ENCODE measurements at places on chromosomes 11 and 22. TPM values are rescaled to one million over a fixed set of nuclear protein-coding genes. Genes with fewer than 3 reads are reported as not detected.

Gene HBE1
- total RNA-seq, result not detected

Gene PGA5
- not detected for total RNA-seq

Gene SLC22A12
- not detected for total RNA-seq

Gene MFRP
- total RNA-seq, result not detected

Gene APOL3
- total RNA-seq, result 13.8 TPM

Gene SEC14L3
- total RNA-seq, result not detected

Gene TRPM5
- under 0.01 TPM for total RNA-seq

Gene GALR3
- not detected for total RNA-seq

Gene C11orf21
- total RNA-seq, result 0.29 TPM

Gene GNAZ
- total RNA-seq, result 0.72 TPM

Gene ZFPL1
- 38.6 TPM for total RNA-seq

Gene TYR
- not detected for total RNA-seq

Gene CCDC87
- 1.1 TPM for total RNA-seq

Gene GAL
- not detected for total RNA-seq

Gene C11orf91
- not detected for total RNA-seq

Gene ANKK1
- total RNA-seq, result not detected

Gene TLCD5
- total RNA-seq, result 11.9 TPM

Gene HBG2
- total RNA-seq, result not detected

Gene CD248
- total RNA-seq, result 107 TPM
